Stimulated activated CD8-positive, alpha-beta memory T cell treated with anti-CD3 and anti-CD28 coated beads, Interleukin-4, amount 100 ng/mL, for 1 hour (primary cell): ENCODE measurements at places on chromosomes 6 and 20.

DNA sequence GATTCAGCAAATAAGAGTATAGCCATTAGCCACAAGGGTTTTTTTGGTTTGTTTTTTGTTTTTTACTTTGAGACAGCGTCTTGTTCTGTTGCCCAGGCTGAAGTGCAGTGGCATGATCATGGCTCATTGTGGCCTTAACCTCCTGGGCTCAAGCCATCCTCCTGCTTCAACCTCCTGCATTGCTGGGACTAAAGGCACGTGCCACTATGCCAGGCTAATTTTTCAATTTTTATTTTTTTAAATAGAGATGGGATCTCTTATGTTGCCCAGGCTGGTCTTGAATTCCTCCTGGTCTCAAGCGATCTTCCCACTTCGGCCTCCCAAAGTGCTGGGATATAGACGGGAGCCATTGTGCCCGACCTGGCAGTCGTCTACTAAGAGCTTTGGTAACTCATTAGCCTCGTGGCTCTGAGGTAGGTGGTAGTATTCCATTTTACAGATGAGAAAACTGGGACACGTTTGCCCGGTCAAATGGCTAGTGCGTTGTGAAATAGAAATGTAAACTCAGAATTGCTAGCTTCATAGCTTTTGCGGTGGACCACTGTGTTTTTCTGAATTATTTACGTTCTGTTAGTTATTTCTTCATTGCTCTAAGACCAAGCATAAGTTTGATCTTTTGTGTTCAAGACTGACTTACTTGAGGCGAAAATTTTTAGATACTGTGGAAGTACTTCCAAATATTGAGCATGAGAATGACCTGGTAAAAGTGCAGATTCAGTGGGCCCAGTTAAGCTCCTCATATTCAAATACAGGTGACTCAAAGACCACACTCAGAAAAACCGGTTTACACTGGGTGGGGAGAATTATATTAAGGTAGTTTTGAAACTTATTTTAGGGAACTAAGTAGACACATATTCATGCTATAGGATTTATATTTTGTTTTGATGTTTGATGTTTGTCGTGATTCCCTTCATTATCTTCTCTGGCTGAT, 2.1 kb downstream of the PANK2 start:
- no peak for DNase-seq

- DNase-seq, result no peak
Measured at GRCh38 chr20:62141397-62142251, 1.6 kb downstream of the PSMA7 start.

DNA sequence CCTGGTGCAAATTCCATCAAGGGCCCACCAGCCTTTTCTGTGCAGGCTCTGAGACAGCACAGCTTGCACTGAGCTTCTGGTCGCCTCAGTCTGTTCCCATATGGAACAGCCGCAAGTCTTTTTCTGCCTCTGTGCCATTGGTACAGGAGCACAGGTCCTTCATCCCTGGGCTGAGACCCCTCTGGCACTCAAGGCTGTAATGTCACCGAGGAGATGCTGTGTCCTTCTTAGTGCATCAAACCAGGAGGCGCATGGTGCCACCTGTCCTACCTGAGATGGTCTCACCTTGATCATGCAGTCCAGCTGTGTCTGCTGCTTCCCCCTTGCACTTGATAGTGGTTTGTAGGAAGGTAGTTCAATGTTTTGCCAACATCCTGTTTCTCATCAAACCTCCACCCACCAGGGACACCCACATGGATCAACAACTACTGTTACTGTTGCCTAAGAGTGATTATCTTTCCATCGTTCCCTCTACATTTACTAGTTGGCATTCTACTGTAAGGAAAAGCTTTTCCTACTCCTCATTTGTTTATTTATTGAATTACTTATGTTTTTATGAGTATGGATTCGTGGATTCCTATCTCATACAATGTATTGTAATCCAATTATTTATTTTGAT, 29.0 kb downstream of the FAM50B start:
- no peak for DNase-seq

- no peak for DNase-seq
Measured at GRCh38 chr6:54094293-54094692, 16.9 kb upstream of the MLIP start.

- no peak for DNase-seq
Measured at GRCh38 chr20:1820138-1821079, 74.8 kb upstream of the SIRPA start.

GRCh38 chr6:153058909-153059308, 56.4 kb upstream of the MTRF1L start:
- DNase-seq, result no peak

DNA sequence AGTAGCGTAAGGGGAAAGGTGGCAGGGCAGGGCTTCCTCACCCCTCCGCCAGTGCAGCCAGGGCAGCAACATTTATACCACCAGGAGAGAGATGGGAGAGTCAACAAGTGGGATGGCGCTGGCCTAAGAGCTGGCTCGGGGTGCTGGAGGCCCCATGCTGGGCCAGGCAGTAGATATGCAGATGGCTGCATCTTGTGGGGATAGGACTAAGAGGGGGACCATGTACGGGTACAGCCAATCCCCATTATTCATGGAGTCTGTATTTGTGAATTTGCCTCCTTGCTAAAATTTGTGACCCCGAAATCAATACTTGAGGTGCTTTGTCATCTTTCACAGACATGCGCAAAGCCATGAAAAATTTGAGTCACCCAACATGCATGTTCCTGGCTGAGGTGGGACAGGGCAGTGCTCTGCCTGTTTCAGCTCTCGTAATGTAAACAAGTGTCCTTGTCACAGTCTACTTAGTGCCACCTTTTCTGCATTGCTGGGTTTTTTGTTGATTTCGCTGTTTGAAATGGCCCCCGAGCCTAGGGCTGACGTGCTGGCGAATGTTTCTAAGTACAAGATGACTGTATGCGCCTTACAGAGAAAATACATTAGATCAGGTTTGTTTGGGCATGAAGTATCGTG, 27.5 kb upstream of the TAF8 start:
- DNase-seq, result no peak

- no peak for DNase-seq
Measured at GRCh38 chr6:145569140-145569539, 166.2 kb downstream of the EPM2A start.

- DNase-seq, result no peak
Measured at GRCh38 chr6:42960243-42961019, at the start of gene GNMT. Gene GNMT (plus strand): TSS chr6:42960754. CDS start chr6:42960768, 14 bp downstream.

- no peak for DNase-seq
Measured at GRCh38 chr20:437787-438486, 24.4 kb downstream of the TBC1D20 start.

DNA sequence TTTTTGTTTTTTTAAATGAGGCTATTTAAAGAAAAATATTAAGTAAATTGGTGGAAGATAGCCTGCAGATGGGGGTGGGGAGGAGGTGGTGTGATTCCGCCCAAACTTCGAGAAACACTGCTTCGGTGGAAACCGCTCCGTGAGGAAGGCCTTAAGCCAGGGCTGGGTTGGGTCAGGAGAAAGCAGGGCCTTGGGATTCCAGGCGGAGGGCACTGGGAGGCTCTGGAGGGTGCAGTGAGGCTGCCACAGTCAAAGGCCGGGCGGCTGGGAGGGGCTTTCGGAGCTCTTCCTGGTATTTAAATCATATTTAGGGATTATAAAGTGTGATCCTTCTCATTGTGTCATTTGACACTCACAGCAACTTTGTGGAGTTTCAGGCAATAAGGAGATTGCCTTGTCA, 22.2 kb upstream of the SCRT2 start:
- no peak for DNase-seq

DNA sequence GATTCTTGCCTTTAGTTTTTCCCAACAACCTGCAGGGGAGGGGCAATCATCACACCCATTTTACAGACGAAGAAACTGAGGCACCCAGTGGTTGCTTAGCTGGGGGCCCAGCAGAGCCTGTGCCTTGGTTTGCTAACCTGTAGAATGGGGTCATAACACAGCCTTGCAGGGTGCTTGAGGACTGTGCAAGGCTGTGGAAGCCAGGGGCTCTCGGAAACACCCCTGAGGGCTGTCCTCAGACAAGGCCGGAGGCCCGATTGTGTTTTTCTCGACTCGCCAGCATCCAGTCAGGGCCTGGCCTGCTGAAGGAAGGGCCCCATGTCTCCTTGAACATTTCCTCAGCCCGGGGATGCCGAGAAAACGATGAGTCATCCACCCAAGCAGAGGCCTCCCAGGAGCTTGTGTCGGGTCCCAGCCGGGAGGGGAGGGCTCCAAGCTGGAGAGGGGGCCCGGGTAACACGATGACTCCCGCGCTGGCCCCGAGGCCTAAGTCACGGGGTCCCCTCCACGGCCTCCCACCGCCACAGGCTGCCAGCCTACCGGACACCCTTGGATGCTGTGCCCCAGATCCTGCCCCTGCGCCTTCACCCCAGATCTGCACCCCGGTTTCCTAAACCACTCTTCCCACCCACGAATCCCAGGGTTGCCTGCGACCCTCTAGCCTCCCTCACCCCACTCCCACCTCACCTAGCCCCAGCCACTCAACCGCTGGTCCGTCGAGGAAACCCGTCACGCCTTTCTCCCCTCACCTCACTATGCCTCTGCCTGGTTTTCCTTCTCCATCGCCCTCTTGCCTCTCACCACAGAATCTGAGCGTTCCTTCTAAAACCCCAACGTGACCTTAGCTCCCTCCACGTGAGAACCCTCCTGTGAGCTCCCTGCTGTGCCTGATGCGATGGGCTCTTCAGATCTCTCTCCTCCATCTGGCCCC, 10.6 kb downstream of the NOL4L start:
- DNase-seq, result no peak

DNA sequence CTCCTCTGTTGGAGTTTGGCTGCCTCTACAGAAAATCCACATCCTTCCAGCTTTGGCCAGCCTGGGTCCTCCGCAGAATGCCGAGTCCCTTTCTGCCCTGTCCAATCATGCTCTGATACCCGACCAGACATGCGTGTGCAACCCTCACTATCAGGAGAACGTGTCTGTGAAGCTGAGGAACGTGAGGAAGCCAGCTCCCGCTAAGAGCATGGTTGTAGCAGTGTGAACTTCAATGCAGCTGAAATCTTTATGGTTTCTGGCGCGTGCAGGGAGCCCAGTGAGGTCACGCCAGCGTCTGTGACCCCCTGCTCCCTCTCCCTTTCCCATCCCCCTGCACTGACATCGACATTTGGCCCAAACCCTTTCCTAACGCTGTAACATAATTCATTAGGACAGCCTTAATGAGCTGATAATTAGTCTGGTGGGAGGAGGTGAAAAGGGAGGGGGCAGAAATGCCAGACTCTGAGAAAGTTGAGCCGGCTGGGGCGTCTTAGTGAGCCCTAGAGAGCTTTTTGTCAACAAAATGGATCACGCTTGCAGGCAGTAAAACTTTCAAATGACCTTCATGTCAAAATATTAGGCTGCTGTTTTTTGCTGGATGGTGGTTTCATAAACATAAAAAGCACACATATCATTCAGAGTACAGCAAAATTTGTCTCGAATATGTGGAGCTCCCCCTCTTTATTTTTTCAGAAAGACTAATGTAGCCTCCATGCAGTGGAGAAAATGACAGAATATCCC, 423.3 kb downstream of the QKI start:
- no peak for DNase-seq

DNA sequence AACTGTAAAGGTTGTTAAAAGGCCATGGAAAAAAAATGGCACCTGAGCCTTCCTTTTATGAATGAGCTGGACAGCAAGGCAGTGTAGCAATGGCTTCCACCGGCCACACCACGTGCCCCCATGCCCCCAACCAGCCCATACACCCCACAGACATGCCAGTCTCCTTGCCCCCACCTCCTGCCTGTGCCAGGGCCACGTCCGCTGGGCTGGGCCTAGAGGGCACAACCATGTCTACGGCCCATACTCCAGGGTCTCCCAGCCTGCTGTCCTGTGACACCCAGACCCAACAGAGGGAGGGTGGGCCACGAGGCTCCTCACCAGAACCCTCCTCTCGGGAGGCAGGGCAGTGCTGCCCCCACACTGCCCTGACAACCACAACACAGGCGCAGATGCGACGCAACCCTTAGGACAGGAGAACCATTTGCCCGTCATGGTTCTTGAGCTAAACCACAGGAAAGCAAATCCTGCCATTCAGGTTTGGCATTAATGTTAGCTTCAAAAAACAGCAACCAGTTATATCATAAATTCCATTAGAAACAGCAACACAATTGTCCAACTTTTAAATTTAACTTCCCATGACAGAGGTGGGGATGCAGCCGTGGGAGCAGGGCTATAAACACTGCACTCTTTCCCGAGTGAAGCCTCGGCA, 50.7 kb downstream of the TAF4 start:
- DNase-seq, result no peak

DNA sequence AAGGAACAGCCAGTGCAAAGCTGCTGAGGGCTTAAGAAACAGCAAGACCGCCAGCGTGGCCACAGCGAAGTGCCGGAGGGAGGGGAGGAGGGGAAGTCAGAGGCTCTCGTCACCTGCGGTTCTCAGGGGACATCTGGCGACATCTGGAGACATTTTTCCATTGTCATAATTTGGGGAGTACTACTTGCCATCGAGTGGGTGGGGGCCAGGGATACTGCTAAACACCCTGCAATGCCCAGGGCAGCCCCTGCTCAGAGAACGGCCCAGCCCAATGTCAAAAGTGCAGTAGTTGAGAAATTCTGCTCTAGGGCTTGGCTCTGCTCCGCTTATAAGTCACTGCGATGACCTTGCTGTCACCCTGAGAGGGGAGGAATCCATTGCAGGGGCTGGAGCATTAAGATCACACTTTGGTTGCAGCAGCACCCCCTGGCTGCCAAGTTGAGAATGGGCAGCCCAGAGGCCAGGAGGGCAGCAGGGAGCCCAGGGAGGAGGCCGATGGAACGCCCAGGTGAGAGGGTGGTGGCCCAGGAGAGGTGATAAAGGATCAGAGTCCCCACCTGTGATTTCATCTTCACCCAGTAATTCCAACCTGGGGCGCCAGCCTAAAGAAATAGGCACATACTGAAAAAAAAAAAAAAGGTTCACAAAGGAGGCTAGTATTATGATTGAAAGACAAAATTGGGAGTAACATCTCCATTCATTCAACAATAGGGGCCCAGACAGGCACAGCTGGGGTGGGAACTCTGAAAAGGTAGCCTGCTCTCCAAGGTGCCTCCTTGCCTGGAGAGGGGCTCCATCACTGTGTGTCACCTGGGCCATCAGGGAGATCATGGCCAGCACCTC, 218.2 kb downstream of the BMP7 start:
- DNase-seq, result no peak

DNA sequence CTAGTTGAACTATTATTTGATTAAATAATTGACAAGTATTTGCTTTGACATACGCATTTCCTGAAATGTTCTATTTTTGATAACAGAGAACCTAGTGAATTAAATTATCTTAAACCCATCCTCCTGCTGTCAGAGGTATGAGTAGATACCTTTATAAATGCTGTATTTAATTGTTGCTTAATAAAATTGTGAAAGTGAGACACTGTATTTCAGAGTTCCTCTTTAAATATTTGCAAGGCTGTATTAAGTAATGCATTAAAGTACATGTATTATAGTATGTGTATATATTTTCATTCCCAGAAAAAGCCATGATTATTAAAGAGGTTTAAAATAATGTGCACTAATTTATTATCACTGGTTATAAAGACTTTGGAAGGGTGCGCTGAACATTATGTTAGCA, 483.8 kb downstream of the TFAP2B start:
- no peak for DNase-seq

GRCh38 chr6:16338577-16339264, 100.3 kb downstream of the GMPR start:
- DNase-seq, result no peak
